ENCODE measurements at places on chromosomes 2 and 18.

DNA sequence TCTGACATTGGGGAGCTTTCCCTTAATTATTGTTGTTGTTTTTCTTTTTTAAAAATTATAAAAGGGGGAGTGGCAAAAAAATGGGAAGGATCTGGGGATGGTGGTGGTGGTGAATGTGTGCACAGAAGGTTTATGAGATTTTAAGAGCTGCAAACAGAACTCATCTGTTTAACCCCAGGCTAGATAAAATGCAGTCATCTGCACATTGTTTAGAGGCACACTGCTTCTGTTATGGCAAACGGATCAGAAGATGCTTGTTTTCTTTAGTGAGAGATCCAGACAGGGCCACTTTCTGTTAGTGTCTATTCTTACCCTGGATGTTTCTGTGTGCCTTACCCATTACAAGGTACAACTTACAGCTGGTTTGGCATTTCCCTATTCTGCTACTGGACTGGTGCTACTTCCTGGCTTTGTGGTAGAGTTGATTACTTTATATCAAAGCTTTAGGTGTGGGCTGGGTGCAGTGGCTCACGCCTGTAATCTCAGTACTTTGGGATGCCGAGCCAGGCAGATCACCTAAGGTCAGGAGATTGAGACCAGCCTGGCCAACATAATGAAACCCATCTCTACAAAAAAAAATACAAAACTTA lies 68.2 kb upstream of the NRP2 start:
- DNase-seq = no peak

GRCh38 chr2:191611614-191612013 lies 66.3 kb upstream of the NABP1 start:
- DNase-seq = peak; percentile 18

DNA sequence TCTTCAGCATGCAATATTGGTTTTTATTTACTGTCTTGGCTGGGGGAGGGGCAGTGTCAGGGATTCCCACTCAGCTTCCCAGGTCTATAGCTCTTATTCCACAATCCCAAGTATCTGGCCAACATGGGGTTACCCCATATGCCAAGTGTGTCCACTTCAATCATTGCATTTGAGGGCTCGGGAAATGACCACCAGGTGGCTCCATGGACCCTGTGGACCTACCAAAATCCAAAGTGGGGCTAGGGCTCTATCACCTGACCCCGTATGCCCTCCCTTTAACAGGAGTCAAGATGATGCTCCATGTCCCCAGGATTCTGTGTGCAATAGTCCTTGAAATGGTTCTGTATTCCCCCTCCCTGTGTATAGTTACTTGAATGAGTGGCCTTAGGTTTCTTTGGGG lies 12.1 kb upstream of the TRAF3IP1 start:
- no peak for DNase-seq

DNA sequence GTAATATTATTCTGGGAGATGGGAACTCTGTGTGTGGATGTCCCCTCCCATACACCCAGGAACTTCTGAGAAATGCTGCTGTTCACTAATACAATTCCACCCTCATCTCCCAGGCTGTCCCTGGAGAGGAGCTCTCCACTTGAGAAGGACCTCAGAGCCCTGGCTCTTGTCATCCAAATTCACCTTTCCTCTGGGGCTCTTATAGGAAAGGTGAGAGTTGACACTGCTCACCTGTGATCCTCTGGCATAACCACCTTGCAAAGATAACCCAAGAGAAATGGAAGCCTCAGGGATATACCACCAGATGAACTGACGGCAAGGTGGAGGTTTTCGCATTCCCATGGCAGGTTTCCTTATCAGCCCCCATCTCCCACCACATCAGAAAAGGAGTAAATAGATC lies 52.0 kb downstream of the IL1RL2 start:
- DNase-seq = no peak

DNA sequence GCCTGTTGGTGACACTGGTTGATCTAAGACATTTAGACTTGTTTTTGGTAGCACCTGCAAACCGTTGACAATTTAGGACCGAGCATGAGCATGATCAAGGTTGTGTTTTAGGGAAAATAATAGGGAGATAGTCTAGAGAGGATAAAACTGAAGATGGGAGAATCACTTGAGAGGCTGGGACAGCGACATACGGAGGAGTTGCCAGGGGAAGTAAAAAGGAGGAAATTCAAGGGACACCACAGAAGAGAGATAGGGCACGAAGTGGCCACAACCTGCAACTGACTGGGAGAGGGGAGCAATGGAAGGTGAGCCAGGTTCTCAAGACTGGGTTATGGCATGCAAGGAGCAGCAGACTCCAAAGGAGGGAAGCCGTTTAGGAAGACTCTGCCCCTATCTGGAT lies 1.4 kb upstream of the ATP8B1 start:
- no peak for DNase-seq

DNA sequence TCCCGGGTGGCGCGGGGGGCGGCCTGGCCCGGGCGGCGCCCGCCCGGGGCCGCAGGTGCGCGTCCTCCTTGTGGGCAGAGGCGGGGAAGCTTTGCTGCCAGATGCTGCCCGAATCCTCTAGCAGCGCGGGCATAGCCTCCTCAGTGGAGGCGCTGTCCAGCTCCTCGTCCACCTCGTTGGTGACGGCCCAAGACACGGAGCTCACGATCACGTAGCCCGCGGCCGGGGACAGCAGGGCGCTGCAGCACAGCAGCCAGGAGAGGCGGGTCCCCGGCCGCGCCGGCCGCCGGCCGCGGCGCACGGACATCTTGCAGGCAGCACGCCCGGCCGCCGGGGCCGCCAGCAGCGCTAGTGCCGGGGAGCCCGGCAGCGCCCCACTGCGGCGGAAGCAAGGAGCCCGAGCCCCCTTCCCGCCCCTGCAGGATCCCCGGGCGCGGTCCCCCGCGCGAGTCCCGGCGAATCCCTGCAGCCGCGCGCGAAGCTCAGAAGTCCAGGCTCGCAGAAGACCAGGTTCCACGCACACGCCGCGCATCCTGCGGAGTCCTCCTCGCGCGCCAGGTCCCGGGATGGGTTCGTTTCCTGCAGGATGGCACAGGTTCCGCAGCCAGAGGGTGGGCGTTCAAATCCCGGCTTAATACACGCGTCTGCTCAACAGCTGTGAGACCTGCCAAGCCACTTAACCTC lies at the start of gene CREG2:
Gene CREG2, minus strand, starts transcription at position 353 of the 684 bp plus-strand sequence. Its CDS starts 46 bp downstream, at position 307.
- DNase-seq = no peak

- no peak for DNase-seq
These were observed 5.4 kb upstream of the SATB2 start for GRCh38 chr2:199462956-199463692.

- DNase-seq = no peak
These were observed 273.3 kb downstream of the CD226 start for GRCh38 chr18:69674292-69674877.

DNA sequence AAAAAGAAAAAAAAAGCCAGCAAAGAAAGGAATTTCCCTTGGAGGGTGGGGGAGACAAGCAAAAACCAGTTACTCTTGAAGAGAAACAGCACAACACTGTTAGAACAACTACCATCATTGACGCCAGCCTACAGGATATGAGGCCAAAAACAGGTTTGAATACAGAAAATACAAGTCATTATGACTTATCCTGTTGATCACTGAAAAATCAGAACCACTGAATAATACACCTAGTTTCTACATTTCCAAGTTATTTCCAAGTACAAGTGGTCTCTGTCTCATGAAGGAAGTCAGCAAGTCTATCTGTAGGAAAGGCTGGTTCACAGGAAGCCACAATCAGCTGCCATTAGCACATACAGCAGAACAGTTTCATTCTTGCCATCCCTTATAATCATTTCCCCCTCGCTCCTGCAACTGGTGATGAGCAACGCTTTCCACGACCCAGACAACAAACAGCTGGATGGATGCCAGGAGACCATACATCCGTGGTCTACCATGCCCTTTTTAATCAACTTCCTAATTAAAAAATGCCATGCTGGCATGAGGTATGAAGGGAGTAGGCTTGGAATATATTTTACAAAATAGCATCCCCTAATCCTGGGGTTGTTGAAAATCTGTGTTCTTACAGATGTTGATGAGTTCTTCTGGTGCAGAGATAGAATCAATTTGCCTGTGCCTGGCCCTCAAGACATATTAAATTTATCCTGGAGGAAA lies 10.4 kb downstream of the MYT1L start:
- no peak for DNase-seq

- no peak for DNase-seq
These were observed 87.9 kb downstream of the UGGT1 start for GRCh38 chr2:128178650-128179460.

- DNase-seq = no peak
These were observed 12.2 kb upstream of the ACKR3 start for GRCh38 chr2:236557306-236558030.

GRCh38 chr2:120917886-120918285 lies 182.2 kb downstream of the GLI2 start:
- no peak for DNase-seq

DNA sequence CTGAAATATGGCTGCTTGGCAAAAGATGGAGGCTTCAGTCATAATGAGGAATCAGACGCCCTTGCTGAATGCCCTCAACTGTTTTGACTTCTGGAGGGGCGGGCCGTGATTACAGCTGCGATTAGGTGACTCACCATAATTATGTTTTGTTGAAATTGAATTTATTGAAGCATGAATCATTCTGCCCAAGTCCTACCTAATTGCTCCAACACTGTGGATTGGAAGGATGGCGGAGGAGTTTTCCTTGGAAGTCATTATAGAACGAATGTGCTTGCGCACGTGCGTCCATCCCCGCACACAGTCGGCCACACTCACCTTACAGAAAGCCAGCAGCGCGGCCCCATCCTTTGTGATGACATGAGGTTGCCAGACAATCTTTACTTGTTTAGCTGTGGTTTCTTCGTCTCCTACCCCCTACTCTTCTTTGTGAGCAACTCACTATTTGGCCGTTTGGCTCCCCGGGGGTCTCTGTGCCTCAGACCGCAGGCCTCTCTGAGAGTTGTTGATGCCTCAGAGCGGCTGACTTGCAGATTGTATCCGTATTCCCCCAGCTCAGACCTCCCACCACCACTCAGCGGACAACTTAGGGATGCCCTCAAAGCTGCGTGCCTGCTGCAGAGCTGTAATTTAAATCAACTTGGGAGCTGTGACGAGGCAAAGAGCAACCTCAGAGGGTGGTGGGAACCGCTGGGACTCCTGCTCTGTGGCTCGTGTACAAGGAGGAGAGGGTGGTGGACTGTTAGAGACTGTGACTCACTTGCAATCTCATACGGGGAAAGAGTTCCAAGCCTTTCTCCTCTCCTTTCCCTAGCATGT lies 513.4 kb downstream of the TNS1 start:
- no peak for DNase-seq

DNA sequence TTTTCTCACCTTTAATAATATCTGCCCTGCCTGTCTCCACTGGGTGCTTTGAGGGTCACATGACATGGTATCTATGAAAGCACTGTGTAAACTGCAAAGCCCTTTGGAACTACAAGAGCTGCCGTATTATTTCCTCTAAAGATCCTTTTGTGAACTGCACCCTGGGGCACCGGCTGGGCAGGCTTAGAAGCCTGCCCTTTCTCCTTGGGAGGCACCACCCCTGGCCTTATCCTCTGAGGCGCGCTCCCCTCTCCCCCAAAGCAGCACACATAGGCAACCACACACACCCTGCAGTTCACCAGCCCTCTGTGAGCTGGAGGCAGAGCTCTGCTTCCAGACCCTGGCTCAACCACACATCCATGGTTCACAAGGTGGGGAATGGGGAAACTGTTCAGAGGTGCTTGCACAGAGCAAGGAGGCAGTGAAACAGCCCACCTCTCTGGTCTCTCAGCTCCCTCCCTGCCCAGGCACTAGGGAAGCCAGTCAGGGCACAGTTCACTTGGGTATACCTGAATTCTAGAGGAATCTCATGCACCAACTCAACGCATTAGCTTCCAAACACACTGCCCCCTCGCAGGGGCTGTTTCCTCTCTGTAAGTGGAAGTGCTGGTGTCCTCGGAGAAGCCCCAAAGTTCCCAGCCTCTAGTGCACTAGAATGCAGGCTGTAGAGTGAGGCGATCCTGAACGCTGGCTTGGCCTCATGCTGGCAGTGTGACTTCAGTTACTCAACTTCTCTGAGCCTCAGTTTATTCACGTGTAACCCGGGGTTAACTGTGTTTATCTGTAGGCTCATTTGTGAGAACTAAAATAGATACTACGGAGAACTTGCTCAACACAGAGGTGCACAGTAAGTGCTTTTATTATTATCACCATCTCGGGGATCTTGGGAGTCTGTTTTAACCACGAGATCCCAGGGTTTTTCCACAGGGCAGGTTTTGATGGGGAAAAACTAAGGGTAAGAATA lies 11.0 kb downstream of the SIGLEC15 start:
- no peak for DNase-seq

DNA sequence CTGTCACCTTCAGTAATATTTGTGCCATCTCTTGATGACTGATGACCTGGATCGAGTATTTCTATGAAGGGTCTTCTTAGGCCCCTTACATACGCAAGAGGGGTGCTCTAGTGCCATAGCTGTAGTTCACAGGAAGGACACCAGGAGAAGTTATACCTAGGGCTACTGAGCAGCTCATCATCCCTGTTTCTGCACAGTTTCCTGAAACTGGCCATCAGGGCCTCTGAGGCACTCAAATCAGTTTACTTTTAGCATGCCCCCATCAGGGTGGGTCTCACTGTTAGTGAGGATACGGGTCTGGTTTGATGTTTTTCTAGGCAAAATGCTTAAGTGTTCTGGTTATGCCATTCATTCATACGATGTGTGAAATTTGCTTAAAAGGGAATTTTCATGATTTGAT lies 20.0 kb upstream of the FBLN7 start:
- no peak for DNase-seq

DNA sequence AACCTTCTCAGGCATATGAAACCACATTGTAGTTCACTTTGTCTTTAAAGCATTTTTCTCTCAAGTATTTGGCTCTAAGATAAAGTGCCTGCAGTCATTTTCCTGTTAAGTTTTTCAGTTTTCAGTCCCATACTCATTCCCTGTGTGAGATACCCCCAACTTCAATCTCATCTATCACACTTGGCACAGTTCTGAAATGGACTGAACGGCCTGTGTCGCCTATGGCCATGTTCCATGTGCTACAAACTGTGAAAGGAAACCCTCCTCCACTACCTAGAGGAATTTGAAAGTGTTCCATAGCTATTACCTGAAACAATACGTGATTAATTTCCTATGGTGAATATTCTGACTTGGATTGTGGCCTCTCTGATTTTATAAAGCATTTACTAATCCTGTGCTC lies 319.1 kb downstream of the CTNNA2 start:
- no peak for DNase-seq

- DNase-seq = no peak
These were observed 163.7 kb downstream of the FBXO15 start for GRCh38 chr18:73983970-73984369.

DNA sequence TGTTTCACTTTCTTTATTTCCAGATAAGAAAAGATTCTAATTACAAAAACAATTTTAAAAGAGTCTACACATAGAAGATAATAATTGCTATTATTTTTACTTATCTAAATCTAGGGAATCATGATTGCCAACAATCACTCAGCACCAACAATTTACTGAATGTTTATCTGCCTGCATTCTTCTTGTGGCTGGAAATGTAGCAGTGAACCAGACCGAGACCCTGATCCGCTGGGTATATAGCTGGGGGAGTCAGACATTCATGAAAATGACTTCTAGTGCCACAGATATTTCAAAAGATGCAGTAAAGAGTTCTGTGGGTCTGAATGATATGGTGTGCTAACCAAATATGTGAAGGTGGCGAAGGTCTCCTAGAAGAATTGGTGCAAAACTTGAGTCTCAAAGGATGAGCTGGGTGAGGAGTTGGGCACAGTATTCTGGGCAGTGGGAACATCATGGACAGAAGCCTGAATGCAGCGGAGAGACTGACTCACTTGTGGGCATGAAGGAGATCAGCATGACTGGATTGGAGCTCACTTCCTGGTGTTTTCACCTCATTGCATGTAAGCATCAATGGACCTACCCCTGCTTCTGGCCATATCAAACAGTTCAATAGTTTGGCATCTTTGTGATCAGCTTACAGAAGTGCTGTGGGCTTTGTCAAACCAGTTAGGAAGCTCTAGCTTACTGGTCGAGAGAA lies 26.1 kb upstream of the FN1 start:
- DNase-seq = no peak

GRCh38 chr2:73385123-73385503 lies 523 bp upstream of the ALMS1 start:
- no peak for DNase-seq
